Transverse colon (tissue), 4 donors: ENCODE measurements at places on chromosomes 5 and 9. TPM values are rescaled to one million over a fixed set of nuclear protein-coding genes. Genes with fewer than 3 reads are reported as not detected.
A peak's percentile ranks its signal among the peaks of the same experiment; 100 is the strongest.

GRCh38 chr9:126915846-126916543 lies 1.4 kb downstream of the RALGPS1 start:
- peak; percentile 15 for DNase-seq

GRCh38 chr9:38343552-38343951 lies 49.0 kb upstream of the ALDH1B1 start:
- DNase-seq: no peak

DNA sequence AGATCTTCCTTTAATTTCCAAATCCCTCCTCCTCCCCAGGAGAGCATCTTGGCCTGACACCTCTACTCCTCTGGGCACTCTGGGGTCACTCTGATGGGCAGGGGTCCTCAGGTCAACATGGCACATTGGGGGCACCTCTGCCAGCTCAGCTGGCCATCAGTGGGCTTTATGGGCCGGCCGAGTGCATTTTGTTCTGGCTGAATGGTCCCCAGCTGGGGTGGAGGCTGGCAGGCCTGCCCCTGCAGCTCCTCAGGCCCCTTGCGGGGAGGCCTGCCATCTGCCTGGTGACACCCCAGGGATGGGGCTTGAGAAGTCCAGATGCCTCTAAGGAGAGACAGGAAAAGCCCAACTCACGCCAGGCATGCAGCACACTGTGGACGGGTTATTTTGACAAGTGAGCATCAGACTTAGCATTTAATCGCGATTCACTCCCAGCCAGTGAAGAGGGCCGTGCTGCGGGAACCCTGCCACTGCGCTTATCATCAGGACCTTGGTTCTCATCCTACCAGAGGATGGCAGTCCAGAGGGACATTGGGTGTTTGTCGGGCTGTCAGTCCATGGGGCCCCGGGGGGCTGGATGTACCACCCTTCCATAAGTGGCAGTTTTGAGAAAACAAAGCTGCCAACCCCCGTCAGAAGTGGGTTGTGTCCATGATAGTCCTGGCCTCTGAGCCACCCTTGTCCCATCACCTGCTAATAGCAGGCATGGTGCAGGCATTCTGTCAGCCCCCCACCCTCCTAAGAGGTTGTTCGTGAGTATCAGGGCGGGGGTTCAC lies 21.7 kb downstream of the PHF2 start:
- DNase-seq: no peak

GRCh38 chr5:116437922-116438578 lies 136.6 kb downstream of the SEMA6A start:
- DNase-seq: no peak

GRCh38 chr5:139814191-139814601 lies 18.6 kb downstream of the PSD2 start:
- no peak for DNase-seq

Gene MARCHF11
- total RNA-seq: not detected

DNA sequence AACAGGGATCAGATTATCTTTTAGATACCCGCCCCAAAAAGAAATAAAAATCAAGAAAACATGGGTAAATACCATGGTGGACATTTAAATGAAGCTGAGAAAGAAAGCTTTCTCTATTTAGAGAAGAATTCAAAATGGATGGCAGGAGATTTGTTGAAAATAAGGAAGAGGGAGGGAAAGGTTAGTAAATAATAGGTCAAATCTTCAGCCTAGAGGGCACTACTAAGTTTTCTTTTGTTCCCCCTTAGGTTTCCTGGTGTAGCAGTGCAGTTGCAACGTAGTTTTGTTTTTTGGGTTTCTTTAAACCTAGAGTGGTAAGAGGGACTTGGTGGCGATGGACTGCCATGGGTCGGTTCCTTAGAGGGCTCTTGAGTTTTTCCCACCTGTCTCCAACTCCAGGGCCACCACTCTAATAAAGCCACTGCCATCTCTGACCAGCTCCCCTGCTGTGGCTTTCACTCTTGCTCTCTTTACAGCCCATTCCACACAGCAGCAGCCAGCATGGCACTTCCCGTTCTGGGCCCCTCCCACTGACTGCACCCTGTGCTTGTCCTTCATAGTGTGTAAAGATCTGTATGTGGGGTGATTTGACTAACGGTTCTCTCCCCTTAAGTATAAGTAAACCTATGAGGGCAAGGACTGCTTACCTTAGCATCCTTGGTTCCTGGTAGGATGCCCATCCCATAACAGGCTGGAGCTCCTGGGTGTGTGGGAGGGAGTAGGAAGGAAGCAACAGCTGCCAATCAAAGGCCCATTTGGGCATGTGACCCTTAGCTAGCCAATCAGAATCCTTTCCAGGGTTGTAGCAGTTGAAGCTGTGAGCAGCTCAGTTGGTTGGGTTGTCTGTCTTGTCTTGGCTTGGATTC lies 118.3 kb downstream of the SLC1A3 start:
- peak; percentile 64 for DNase-seq

DNA sequence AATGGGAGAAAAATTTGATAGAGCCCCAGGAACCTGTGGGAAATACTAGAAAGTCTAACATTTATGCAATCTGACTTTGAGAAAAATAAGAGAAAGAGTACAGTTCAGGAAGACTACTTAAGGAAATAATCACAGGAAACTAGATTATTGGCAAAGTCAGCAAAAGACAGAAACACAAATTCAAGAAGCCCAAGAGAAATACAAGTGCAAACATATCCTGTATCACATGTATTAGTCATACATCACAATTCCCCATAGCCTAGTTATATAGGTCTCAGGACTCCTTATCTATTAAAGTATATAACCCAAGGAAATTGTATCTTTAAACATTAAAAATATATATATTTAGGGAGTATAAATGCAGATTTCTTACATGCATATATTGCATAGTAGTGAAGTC lies 100.8 kb downstream of the HOMER1 start:
- no peak for DNase-seq

Gene TMEM245
- total RNA-seq: 28.5 TPM

- no peak for DNase-seq
Measured at GRCh38 chr9:9557804-9558334, 1054.9 kb downstream of the PTPRD start.

Gene ARAP3
- 1.1 TPM for total RNA-seq

Gene CCDC180
- 10.5 TPM for total RNA-seq

- no peak for DNase-seq
Measured at GRCh38 chr9:134655586-134656333, 14.2 kb downstream of the COL5A1 start.

DNA sequence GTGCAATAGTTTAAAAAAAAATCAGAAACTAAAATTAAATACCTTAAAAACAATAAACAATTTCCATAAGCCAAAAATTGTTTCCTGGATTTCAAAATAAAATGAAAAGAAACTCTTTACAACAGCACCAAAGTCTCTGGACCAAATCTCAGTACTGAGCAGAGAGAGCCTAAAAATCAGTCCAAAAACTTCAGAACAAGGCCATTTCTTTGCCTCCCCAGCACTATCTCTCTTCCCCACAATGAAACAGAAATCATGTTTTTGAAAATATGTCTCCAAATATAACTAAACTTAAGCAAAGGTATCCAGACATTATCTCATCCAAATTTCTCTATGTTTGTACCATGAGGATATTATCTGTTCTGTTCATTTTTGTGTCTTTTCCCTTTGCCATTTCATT lies 1.0 kb downstream of the FREM1 start:
- DNase-seq: no peak

DNA sequence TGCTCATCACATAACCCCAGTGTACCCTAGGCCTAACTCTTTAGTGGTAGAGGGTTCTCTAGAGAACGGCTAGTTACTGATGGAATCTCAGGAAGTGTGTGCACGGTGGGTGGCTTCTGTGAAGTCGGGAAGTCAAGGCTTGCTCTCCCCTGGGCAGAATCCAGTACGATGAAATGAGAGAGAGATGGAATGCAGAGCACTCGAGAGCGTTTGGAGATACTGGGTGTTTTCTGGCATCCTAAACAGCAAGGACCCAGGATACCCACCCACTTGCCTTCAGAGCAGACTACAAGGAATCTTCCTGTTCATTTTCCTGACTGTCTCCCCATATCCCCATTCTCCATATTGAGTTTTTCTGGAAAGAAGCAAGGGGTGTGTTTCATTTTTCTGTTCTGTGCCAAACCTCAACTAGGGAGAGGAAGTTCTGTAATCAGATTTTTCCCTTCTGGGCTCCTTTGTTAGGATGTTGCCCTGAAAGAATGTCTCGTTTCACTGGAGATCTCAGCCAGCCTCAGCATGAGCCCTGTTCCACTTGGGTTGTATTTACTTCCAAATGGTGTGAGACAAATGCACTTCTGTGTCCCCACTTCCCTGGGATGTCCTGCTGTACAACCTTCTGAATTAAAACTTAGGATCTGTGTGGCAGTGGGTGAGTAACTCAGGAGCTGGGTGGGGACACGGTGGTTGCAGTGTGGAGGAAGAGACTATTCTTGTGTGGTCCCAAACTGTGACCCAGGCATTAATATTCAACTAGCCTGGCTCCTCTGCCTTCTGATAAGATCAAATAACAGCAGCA lies 108.9 kb upstream of the SPRY4 start:
- no peak for DNase-seq

Gene SLC38A9
- 26.2 TPM for total RNA-seq

- no peak for DNase-seq
Measured at GRCh38 chr9:456365-456764, 241.7 kb downstream of the DOCK8 start.

DNA sequence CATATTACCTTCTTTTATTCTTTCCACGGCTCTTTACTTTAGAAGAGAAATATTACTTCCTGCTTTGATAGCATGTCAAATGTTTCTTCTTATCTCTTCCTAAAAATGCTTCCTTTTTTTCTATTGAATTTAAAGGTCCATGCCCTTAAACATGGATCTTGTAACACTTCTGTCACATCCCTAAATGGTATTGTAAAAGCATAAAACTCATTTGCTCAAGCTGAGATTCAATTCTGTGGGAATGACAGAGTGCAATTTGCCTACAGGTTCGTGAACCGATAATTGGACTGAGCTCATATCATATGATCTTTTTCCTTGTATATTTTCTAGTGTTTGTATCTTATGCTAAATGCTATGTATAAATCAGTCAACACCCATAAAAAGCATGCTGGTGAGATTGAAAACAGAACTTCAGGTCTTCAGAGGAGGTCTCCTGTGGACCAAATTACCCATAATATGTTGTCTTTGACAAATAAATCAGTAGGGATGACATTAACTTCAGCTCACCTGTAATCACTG lies 429.3 kb downstream of the TMEM232 start:
- DNase-seq: no peak

Gene DIRAS2
- total RNA-seq: not detected

Gene TPPP
- total RNA-seq: 4.1 TPM

- no peak for DNase-seq
Measured at GRCh38 chr9:113589890-113590289, 126.4 kb downstream of the RGS3 start.

Gene KIF20A
- 5.0 TPM for total RNA-seq

Gene ADGRD2
- not detected for total RNA-seq

DNA sequence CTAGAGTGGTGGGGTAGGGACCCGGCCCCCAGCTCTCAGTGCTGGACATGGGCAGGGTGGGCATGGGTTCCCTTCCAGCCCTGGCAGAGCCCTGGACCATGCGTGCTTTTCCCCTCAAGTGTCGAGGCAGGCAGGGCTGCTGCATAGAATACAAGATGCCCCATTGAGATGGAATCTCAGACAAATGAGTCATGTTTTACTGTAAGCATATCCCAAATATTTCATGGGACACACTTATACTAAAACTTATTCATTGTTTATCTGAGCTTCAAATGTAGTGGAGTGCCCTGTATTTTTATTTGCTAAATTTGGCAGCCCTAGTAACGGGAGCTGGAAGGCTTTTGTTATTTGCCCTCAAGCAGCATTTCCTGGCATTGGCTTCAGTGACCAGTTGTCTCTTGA lies 3.2 kb upstream of the RNU6ATAC start:
- no peak for DNase-seq

DNA sequence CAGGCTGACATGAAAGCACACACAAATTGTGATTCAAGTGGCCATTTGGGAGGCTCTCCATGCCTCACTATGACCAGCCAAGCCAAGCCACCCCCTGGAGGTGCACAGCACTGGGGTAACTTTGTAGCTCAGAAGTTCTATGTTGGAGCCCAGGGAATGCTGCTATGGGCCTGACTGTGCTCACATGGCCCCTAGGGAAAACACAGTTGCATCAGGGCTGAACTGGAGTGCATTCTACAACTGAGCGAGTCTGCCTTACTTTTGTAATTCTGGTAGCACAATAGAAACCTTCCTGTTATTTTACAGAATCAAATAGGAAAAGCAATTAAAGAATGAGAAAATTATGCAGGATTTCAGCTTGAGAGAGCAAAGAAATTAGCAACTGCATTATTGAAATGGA lies 455.5 kb upstream of the TRPC7 start:
- DNase-seq: no peak

DNA sequence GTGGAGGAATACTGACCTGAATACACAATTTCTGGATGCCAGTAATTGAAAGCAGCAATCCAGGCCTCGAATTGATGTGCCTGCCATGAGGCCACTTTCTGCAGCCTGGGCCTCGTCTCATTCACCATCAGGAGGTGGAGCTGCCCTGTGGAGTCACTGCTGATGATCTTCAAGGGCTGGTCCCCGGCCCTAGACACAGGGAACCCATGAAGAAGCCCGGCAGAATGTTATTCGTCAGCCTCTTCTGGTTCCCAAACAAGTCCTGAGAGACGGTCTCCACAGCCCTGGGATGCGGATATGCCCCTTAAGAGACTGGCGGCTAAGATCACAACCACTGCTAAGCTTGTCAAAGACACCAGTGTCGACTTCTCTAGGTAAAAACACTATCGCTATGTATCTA lies 4.5 kb downstream of the DPH7 start:
- no peak for DNase-seq

Gene BTNL9
- total RNA-seq: 96.5 TPM

- no peak for DNase-seq
Measured at GRCh38 chr9:37301042-37301853, 121.2 kb upstream of the GRHPR start.

DNA sequence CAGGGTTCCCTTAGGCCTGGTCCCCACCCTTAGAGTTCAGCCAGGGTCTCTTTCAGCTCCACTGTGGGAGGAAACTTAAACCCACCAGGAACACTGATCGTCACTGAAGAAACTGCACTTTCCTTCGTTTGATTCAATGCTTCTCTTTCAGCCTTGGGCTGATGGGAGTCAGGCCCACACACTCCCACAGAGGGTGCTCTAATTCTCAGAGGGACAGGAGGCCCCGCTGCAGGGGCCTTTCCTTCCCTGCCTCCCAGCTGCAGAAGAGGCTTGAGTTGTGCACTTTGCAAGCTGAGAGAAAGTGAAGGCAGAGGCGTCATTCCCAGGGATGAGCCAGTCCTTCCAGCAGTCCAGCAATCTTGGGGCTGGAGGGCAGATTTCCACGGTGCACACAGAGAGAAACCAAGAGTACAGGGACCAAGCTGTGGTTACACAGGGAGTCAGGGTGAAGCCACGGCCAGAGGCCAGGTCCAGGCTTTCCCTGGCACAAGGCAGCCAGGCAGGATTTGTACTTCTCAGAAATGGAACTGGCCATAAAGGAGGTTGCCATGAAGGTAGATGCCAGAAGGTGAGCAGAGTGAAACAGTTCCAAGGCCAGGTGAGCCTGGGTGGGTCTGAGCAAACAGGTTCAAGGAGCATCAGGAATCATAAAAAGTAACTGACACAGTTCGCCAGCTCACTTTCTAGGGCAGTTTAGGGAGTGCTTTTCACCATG lies 10.4 kb upstream of the GLIPR2 start:
- peak; percentile 67 for DNase-seq

Gene TAF1L
- total RNA-seq: not detected

GRCh38 chr9:122383992-122384461 lies 13.2 kb downstream of the PTGS1 start:
- no peak for DNase-seq
